Amygdala (tissue), 56 donors: ENCODE measurements at places on chromosomes 5 and 9.

GRCh38 chr5:173721601-173722232, 105.3 kb upstream of the BOD1 start:
- DNase-seq = no peak

- no peak for DNase-seq
These were observed 446.2 kb upstream of the TRPC7 start for GRCh38 chr5:136811551-136811950.

DNA sequence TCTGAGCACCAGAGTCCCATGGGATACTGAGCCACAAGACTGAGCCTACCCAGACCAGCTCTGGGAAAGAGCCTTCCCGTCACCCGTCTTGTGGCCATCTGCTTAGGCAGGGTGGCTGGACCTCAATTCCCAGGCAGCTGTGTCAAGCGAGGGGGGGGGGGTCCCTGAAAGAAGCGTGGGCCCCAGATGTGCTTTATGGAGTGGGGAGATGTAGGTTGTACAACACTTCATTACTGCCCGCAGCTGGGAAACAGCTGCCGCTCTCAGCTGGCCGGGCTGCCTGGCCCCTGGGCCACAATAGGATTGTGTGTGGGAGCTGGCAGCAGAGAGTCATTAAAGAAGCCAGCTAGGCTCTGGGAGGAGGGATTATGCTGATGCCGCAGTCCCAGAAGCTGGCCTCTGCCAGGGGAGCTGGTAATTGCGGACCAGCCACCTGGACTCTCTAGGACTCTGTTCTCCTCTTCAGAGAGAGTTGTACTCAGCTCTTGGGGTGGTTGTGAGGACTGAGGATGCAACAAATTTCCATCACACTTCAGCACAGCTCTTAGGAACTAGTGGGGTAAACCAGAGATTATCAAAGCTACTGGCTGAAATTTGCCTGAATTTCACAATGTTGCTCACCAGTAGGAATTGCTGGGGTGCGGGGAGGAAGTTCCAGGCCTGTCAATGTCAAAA, 145.4 kb downstream of the GADD45G start:
- peak; percentile 9 for DNase-seq

DNA sequence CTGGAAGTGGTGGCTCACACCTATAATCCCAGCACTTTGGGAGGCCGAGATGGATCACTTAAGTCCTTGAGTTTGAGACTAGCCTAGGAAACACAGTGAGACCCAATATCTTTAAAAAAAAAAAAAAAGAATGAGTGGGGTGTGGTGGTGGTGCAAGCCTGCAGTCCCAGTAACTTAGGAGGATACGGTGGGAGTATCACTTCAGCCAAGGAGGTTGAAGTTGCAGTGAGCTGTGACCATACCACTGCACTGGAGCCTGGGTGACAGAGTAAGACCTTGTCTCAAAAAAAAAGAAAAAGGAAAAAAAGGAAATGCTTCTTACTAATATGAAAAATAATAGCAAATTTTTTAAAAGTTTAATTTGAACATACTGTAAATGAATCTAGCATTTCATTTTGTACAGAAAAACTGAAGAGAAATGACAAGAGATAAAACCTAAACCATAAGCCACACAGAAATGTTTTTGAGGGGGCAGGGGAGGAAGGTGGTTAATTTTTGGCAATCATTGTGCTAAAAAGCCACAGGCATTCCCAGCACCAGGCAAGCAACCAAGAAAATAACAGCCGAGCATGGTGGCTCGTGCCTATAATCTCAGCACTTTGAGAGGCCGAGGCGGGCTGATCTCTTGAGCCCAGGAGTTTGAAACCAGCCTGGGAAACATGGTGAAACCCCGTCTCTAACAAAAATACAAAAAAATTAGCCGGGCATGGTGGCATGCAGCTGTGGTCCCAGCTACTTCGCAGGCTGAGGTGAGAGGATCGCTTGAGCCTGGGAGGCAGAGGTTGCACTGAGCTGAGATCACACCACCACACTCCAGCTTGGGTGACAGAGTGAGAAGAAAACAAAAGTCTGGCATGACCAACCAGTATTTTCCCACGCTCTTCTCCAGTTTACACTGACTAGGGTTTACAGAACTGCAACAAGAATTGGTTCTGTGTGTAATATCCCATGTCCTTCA, 114.5 kb upstream of the NR5A1 start:
- no peak for DNase-seq

- no peak for DNase-seq
These were observed 603.5 kb downstream of the KCTD16 start for GRCh38 chr5:144774197-144774596.

DNA sequence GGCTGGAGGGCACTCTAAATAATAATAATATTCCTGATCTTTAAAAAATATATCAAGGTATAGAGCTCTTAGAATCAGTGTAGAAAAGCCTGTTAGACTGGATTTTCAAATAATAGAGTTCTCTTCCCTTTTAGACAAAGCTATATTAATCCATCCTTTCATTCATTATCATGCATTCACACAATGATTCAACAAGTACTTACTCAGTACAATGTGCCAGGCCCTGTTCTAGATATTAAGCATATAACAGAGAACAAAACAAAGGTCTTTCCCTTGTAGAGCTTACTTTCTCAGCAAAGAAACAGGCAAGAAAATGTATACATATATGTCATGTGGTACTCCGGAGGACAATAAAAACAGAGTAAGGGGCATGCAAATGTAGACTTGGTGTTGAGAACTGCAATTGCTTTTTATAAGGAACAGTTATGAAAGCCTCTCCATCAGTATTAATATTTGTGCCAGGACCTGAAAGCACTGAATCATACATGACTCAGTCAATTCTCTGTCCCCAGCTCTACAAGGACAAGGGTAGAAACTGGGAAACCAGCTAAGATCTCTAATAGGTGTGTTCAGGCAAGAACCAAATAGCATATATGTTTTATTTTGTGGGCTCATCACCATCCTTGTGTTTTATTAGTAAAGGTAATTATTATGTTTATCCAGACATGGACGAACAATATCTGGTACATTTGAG, 72.2 kb downstream of the PIP5K1B start:
- no peak for DNase-seq

- DNase-seq = no peak
These were observed 367.7 kb upstream of the RFX3 start for GRCh38 chr9:3893519-3893918.

DNA sequence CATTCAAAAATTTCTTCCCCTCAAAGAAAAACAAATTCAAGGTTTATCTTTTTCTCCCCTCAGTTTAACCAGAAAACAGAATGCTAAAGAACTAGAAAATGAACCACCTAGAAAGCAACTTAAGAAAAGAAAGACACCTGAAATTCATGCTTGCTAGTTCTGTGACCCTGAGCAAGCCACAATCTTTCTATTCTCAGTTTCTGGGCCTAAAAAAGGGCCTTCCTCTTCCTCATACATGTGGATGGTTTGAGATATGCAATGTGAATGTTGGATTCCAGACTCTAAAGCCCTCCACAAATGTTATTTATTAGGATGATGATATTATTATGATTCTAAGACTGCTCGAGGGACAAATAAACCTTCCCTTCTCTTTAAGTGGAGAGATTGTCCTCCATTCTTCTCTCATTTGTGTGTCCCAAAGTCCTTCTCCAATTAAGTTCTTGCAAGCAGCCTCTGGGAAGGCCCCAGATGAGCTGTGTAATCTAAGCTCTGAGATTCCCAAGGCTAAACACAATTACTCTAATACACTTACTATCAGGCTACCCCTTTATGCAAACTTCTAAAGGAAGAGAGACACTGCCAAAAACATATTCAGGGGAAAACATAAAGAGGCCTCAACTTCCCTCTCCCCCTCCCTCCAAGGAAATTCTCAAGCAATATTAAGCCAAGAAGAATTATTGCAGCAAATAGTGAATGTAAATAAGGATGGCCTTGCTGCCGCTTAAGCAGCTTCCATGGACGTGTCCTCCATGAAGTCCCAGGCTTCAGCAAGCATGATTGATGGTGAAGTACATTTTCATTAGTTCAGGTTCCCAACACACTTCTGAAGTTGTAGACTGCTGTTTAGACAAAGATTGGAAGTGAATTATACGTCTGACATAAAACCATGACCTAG, 80.2 kb downstream of the PRKACG start:
- no peak for DNase-seq

DNA sequence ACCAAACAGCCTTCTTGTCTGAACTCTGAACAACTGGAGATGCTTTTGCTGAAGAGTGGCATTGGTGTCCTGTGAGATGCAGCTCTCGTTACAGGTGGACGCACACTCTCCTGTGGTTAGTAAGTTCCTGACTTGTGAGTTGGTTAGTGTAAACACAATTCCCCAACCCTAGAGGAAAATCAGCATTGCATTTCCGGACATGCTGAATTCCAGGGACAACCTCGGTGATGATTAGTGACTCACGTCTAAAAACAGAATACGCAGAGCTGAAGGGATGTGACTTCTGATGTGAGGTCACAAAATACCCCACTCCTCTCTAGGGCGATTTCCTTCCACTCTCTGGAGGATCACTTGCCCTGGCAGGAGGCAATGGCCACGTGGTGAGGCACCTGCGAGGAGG, 5.0 kb downstream of the OR2V2 start:
- DNase-seq = no peak

- no peak for DNase-seq
These were observed 60.3 kb upstream of the SLC27A6 start for GRCh38 chr5:128904805-128905567.

DNA sequence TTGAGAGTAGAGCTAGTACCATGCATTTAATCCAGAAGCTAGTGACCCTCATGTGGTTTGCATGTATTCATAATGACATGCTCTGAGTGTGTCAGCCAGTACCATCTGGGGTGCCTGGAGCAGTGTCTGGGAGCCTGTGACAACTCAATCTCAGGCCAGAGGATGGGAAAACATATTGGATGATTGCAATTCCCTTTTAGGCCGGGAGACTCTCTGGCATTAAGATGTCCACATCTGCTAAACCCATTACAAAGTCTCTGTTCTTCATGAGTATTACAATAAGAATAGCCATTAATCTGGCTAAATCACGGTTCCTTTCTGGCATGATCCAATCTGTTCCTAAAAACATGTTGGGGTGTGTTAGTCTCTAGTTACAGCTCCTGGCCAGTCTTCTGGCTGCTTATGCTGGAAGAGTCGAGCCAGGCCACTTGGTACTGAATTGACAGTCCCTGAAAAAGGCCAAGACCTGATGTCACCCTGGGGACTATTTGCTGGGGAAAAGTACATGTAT, 475.7 kb downstream of the ENC1 start:
- no peak for DNase-seq

DNA sequence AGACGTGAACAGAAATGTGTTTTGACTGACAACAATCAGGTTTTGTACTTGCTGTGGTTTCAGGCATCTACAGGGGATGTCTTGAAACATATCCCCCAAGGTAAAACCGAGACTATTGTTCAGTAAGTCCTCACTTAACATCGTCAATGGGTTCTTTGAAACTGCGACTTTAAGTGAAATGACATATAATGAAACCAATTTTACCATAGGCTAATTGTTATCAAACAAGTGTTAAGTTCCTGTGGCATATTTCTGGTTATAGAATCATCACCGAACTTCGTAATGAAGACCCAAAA, 16.4 kb upstream of the OMD start:
- no peak for DNase-seq

- peak; percentile 55 for DNase-seq
These were observed 6.1 kb downstream of the CCNI2 start for GRCh38 chr5:132753135-132753987.

DNA sequence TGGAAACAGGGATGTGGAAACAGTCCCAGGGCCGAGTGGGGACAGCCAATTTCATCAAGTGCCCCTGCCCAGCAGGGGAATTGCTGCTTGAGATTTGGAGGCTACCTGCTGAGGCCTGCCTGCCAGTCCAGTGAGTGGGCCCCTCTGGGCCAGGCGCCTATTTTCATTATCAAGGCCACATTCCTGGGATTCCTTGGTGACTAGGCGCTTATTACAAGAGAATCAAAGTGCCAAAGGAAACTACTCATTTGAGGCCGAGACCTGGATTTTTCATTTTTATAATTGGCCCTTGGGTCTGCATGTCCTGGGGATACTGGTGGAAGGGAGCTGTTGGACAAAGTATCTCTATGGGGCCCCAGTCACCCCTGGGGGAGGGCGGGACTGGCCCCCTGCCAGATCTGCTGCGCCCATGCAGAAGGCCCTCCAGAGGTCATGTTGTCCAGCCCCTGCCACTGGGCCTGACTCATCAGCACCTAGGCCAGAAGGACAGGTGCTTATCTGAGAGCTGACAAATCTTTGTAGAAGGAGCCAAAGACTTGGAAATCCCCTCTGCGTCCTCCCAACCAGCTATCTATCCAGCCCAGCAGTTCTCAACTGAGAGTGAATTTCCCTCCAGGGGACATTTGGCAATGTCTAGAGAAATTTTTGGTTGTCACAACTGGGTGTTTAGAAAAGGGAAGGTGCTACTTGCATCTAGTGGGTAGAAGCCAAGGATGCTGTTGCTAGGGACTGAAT, 45.6 kb downstream of the FOXI1 start:
- DNase-seq = no peak
